CD4-positive, alpha-beta T cell treated with Interleukin-6 at 100 ng/mL for 8 hours (primary cell): ENCODE measurements at places on chromosomes 6 and 20.

GRCh38 chr20:59664421-59664941, 60.1 kb downstream of the PHACTR3 start:
- DNase-seq, result no peak

GRCh38 chr6:55395871-55396270, 68.6 kb downstream of the GFRAL start:
- DNase-seq, result no peak

- DNase-seq, result no peak
These were observed 372.7 kb downstream of the CBLN4 start for GRCh38 chr20:55632592-55632991.

DNA sequence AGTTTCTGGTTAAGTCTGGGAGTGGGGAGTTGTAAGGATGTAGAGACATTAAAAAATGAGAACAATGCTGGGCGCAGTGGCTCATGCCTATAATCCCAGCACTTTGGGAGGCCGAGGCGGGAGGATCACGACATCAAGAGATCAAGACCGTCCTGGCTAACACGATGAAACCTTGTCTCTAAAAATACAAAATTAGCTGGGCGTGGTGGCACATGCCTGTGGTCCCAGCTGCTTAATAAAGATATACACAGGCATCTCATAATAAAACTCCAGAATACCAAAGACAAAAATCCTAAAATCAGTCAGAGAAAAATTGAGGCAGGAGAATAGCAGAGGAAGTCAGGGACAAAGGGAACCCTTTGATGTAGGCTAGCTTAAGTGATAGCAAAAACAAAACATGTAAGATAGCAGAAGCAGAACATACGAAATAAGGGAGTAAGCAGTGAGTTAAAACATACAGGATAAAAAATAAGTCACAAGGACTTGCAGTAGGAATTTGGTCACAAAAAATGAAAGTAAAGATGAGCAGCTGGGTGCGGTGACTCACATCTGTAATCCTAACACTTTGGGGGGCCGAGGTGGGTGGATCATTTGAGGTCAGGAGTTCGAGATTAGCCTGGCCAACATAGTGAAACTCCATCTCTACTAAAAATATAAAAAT, 23.6 kb downstream of the DDX43 start:
- DNase-seq, result no peak

DNA sequence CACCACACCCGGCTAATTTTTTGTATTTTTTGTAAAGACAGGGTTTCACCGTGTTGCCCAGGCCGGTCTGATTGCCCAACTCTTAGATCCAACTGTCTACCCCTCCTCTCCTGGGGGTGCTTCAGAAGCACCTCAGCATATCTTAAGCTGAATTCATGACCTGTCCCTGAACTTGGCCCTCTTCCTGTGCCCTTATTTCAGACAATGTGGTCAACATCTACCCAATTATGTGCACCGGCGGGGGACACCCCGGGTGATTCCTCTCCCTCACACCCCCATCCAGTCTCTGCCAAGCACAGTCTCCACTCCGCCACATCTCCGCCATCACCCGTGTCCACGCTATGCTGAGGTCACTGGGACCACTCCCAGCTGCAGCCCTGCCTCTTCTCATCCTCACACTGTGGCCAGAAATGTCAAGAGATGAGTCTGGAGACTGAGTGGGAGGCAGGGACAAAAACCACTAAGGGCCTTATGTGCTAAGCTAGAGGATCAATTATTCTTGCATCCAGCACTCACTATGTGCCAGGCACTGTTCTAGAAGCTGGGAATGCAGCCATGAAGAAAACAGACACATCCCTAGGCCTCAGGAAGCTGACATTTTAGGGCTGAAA, 111.9 kb downstream of the ARMC2 start:
- no peak for DNase-seq

GRCh38 chr6:25485821-25486534, 166.0 kb upstream of the SCGN start:
- no peak for DNase-seq

GRCh38 chr6:38959138-38959537, 89.4 kb upstream of the GLP1R start:
- DNase-seq, result no peak

GRCh38 chr6:63816982-63817436, 181.4 kb downstream of the PHF3 start:
- no peak for DNase-seq

DNA sequence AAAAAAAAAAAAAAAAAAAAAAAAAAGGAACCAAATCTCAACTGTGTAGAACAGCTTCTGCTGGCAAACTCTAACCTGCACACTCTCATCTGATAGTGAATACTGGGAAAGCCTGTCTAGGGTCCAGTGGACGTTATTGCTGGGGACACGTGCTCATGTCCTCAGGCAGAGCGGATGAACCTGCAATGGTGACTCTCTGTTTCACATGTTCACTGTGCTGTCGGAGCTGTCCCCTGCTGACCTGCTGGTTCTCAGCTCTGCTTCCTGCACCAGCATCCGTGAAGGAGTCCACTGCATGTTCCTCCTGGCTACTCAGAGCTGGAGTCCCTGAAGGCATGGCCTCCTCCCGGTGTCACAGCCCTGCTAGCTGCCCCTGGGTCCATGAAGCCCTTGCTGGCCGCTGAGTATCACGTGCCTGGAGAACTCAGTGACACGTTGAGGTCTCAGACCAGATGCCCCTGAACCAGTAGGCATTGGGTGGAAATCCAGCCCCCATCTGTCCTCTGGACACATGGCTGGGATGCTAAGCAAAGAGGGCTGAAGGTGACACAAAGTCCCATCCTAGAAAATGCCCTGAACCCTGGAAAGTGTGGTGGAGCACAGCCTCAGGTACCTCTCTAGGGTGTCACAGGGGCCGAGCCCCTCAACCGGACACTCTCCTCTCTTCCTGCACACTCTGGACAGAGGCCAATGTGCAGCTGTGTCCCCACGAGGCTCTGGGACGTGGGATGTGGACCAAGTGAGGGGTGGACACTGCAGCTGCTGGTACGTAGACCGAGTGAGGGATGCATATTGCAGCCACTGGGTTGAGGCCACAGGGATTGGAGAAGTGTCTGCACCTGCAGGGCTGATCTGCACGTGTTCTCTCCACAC, 54.9 kb upstream of the FRMD1 start:
- DNase-seq, result no peak

DNA sequence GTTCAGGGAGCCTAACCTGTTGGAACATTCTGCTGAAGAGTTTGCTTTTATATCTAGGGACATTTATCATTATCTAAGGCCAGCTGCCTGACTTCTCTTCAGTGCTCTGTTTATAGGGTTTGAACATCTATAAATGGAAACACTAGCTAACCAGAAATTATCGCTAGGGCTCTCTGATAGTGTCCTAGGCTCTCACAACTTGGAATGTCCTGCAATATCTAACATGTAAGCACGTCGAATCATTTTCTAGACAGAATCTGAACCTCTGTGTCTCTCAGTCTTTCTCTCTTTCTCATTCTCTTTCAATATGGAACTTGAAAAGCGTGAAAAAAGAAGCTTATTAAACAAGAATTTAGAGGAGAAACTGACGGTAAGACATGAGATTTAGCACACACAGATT, 92.5 kb upstream of the MLIP start:
- no peak for DNase-seq

DNA sequence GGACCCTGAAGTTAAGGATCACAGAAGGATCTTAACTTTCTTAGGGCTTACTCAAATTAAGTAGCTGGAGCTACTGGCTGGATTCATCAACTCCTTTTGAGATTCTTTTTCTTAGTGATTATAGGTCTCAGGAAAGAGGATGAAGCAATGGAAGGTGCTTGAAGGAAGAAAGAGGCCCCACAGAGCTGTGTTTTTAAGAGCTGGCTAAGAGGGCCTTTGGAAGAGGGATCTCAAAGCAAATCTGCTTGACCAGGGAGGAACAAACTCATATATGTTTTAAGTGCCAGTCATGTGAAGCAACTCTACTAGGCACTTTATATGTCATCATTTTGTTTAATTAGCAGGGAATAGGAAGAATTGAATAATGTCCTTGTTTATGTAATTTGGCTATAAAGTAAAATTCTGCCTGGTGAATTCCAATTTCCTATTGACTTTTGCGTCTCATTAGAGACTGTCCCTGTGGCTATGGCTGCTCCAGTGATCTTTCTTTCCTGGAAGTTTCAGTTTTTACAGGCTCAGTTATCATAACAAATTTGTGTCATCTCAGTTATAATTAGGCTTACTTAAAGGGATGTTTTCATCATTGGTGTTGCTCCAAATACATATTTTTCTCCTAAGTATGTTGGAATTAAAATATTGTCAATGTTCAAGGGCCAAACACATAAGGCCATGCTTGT, 222.8 kb upstream of the CITED2 start:
- no peak for DNase-seq

- no peak for DNase-seq
These were observed 223.4 kb upstream of the MCHR2 start for GRCh38 chr6:100217225-100218012.

DNA sequence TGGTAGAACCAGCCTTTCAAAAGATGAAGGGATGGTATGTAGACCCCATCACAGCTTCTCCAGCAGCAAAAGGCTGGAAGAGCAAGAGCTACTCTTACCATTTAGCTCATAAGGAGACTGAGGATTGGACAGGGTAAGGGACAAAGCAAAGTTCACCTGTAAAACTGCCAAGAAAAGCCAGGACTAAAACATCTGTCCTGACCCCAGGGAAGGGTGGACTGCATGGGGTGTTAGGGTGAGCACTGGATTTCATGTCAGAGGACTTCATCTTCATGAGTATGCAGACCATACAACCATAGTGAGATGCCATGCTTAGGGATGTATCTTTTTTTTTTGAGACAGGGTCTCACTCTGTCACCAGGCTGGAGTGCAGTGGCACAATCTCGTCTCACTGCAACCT, 19.3 kb downstream of the AHCY start:
- DNase-seq, result no peak

GRCh38 chr6:120916844-120917243, 417.4 kb downstream of the TBC1D32 start:
- DNase-seq, result no peak
